ENCODE measurements at places on chromosomes 7 and 10. TPM values are rescaled to one million over a fixed set of nuclear protein-coding genes. Genes with fewer than 3 reads are reported as not detected.

- DNase-seq: no peak
Measured at GRCh38 chr10:78281627-78282026, 248.0 kb downstream of the RPS24 start.

DNA sequence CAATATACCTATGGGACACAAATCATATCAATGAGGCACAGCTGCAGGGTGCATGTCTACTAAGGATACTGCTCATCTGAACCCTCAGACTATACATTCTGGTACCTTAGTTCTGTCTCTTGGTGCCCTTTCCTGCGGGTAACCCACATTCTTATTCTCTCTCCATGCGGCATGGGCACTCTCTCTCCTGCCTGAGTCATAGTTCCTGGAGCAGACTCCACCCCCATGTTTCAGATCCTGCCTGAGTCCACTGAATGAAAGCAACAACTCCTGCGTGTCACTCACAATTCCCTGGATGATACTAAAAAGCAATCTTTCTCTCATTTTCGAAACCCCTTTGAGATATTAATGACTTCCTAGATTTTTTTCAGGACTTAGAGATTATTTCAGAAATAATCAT is 653.1 kb upstream of the C7orf33 start:
- DNase-seq: no peak

GRCh38 chr10:70668454-70668970 is 3.8 kb upstream of the ADAMTS14 start:
- DNase-seq: no peak

GRCh38 chr10:682931-683447 is 6.5 kb downstream of the DIP2C start:
- no peak for DNase-seq

DNA sequence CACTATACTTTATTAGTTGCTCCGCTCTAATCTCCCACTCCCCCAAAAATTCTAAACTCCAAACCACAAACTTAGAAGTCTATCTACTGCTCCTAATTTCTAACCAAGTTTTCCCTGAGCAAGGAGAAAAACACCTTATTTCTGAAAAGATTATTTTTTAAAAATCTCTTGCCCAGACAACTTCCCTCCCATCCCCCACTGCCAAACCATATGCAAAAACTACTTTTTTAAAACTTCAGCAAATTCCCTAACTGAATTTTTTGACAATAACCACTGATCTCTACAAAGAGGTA is 1.9 kb downstream of the UBE2H start:
- DNase-seq: no peak

DNA sequence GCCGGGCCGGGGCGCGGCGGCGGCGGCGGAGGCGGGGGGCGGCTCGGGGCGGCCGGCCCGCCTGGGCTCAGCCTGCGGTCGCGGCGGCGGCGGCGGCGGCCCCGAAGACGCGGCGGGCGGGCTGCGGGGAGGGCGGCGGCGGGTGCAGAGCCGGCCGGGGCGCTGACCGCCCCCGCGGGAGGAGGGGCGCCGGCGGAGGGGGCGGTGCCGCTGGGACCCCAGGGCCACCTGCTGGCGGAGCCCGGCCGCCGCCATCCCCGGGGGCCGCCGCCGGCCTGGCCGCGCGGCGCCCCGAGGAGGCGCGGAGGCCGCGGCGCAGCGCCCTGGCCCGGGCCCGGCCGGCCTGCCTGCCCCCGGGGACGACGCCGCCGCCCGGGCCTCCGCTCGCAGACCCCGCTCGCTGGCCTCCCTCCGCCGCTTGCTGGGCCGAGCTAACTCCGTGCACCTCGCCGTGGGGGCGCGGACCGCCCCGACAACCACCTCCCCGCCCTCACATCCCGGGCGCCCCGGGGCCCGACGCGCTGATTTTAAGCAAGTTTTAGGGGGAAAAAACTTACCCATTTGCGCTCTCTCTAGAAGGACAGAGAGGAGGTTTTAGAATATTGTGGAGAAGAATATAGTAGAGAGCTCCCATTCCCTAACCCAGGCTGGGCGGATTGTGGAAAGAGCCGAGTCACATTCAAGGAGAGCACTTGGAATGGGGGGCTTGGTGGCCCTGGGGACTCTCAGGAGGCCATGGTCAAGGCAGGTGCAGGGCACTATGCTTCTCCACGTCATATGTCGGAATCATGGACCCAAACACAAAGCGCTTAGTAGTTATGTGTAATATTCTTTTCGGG is at the start of gene BEND7:
Gene BEND7 (minus strand): TSS at position 140 of the 839 bp plus-strand sequence. CDS start 481 bp downstream, outside the sequence.
- no peak for DNase-seq

GRCh38 chr7:64999165-65000004 is 7.1 kb downstream of the ERV3-1 start:
- DNase-seq: no peak

- DNase-seq: no peak
Measured at GRCh38 chr7:105261689-105262088, 127.0 kb downstream of the SRPK2 start.

DNA sequence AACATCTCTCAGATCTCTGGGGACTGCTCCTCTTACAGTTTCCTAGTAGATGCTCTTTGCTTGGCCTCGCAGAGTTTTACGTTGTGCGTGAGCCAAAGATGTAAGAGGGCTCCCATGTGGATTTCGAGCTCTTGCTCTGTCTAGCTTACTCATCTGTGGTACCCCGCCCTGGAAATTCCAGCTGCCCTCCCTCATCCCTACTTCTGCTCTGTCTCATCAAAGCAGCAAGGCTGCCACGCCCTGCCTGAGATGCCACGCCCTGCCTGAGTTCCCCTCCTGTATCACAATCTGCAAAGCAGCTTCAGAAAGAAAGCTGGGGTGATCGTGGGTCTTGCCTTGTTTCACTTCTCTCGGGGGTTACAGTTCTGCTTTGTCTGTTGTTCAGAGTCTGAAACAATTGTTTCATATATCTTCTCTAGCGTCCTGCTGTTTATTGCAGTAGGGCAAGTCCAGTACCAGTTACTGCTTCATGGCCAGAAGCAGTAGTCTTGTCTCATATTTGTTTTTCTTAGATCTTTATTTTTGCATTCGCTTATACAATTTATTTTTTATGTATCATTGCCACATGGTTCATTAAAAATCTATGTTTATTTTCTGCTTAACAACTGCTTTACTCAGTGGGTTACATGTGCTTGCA is 36.1 kb upstream of the CCNY start:
- DNase-seq: no peak

DNA sequence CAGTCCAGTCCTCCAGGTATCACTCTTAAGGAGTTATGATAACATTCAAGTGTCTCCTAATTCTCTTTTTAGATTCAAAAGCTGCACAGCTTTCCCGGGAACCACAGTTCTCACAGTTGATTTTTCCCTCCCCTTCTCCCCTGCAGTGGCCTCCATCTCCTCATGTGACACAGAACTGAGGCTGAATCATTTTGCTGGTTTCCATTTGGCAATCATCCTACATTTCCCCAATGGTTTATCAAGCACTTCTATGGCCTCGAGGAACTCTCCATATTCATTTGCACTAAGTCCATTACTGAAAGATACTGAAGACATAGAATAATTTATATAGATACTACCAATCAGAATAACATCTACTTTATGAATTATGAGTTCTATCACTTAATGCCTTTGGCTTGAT is 484.9 kb downstream of the GPAM start:
- no peak for DNase-seq

DNA sequence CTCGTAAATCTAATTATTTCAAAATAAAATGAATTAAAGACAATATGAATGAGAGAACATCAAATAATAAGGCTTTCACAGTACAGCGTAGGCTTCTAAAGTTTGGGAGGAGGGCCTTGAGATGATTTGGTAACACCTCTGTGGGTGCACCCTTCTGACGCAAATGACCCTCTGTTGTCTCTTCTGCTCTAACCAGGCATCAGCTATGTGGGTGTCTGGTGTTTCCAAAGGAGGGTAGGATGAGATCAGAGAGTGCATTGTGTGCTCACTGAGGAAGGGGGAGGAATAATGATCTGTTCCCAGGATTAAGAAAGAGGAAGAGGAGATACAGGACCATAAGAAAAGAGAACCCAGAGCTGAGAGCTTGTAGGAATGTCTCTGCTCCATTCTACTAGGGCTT is 420.4 kb downstream of the SDK1 start:
- no peak for DNase-seq

GRCh38 chr7:26202019-26202990 is 760 bp downstream of the CBX3 start:
- no peak for DNase-seq

DNA sequence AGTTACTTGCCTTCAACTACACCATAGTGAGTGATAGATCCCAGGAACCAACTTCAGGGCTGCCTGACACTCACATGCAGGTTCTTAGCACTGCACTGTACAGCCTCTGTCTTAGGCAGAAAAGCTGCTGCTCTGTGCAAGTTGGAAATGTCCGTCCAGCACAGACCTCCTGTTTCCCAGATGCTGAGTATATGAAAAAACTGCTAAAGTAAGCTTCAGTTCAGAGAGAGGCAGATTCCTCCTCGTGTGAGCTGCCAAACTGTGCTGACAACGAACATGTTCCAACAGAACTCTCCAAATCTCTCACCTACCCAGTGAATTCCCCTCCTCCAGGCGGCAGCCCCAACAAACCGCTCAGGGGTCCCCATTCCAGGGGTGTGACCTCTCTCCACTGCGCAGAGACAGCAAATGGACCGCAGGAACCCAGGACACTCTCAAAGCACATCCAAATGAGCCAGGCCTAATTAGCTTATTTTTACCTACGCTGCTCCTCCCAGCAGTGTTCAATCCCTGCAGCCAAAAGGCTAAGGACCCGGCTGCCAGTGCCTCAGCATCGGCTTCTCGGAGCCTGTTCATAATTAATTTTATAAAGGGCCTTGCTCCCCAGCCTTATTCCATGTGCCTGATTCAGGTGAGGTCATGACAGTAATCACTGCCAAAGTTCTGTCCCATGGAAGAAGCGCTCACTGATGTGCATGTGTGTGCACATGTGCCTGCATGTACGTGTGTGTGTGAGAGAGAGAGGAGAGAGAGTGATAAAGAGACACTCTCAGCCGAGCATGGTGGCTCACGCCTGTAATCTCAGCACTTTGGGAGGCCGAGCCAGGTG is 159.5 kb upstream of the AUTS2 start:
- no peak for DNase-seq

- DNase-seq: no peak
Measured at GRCh38 chr10:84194424-84195043, at the start of gene CDHR1. Gene CDHR1 (plus strand): TSS chr10:84194537. CDS start chr10:84194761, 224 bp downstream.

DNA sequence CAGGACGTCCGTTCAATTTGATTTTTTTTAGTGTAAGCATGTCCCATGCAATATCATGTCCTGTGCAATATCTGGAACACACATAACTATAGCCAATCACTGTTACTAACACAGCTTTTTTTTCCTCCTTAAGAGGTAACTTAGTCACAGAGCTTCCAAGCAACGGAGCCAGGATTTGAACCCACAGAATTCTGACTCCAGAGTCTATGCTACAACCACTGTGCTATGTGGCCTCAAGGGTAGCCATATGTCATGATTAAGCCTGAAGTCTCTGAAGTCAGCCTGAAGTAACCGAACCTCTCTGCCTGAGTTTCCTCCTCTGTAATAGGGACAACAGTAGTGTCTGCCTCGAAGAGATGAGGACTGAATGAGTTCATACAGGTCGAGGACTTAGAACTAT is 42.2 kb upstream of the TCF7L2 start:
- no peak for DNase-seq

DNA sequence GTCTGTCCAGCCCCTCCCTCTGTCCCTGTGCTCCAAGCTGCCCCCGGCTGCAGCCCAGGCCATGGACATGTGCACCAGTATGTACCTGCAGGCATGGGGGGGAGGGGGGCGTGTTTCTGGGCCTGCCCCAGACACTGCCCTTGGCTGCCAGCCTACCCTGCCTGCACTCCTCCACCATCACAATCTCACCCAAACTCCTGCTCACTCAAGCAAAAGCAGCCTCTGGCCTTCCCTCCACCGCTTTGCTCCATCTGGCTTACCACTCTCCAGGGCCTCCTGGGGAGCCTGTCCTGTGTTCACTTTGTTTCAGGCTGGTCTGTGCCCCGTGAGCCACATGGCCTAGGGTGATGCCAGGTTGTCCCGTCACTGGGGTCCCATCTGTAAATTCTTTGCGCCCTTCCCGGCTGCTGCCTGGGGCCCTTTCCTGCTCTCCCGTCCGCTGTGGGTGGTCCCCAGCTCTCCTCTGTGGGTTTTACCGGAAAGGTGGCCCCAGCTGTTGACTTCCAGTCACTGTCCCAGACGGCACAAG is 33.3 kb upstream of the PPIF start:
- no peak for DNase-seq

DNA sequence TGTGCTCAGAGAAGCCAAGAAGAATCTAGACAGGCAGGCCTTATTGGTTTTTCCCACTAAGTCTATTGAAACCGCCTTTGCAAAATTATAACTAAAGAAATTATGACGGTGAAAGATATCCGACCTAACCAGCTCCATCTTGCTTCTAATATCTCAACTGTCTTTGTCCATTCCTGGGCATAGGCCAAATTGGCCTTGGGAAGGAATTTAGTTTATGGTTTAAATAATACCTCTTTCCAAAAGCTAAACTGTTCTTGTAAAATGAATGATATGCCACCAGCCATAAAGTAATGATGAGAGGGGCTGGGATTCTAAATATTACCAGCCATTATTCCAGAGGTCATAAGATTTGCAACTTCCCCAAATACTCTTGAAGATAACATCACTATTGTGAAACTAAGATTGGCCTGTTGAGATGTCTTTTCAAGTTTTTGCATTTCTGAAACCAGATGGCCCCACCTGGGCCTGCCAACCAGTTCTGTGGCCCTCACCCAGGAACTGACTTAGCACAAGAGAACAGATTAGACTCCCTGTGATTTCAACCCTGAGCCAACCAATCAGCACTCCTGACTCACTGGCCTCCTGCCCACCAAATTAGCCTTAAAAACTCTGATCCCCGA is 41.2 kb upstream of the SLC35G1 start:
- DNase-seq: no peak

- DNase-seq: no peak
Measured at GRCh38 chr10:4532467-4532866, 293.5 kb upstream of the AKR1E2 start.

DNA sequence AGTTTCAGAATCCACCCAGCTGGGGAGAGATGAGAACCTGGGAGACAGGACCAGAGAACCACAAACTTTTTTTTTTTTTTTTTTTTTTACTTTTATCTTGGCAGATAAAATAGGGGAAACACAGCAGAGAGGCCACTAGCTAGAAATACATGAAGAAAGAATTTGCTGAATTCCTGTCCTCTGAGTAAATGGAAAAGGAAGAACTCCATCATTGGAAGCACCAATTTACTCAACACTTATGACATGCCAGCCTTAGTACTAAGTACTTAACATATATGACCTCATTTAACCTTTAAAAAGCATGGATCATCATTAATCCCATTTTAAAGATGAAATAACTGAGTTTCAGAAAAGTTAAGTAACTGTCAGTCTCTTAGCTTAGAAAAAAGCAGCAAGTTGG is 343.0 kb upstream of the NPSR1 start:
- DNase-seq: no peak

DNA sequence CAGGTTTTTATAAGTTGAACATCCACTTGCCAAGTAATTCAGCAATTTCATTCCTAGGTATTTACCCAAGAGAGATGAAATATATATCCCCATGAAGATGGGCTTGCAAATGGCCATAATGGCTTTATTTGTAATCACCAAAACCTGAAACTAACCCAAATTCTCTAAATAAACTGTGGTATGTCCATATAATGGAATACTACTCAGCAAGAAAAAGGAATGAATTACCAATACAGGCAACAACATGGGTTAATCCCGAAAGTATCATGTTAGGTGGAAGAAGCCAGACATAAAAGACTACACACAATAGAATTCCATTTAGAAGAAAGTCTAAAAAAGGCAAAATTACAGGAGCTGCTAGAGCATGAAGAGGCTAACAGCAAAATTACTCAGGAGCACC is 101.4 kb upstream of the PPP2R2D start:
- no peak for DNase-seq

TAS2R41 gene
- total RNA-seq: not detected

CDC14C gene
- not detected for total RNA-seq

SLC13A1 gene
- total RNA-seq: not detected

FOXP2 gene
- total RNA-seq: 85.2 TPM

NPY4R2 gene
- 0.16 TPM for total RNA-seq

LRRC4 gene
- total RNA-seq: 3.2 TPM

HTRA1 gene
- total RNA-seq: 83.9 TPM

Measured in urinary bladder (tissue), 4 donors.